ENCODE measurements at places on chromosomes 1 and 21.

GRCh38 chr1:46801323-46802055 lies 2.6 kb downstream of the CYP4B1 start:
- no peak for DNase-seq

DNA sequence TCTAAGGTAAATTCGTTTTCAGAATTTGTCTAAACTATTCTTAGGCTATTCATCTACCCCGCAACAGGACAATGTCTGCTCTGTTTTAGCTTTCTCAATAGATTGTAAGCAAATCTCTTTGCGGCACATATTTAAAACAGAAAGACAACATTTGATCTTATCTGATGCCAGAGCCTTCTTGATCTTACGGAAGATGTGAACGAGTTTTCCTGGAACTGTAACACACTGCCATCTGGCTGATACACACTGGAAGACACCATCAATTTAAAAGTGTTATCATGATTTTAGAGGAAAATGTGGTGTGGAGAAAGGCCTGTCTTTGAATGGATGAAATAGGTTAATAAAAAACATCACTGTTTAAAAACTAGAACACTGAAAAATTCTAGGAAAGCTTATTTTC lies 36.1 kb downstream of the COA6 start:
- DNase-seq = no peak

GRCh38 chr1:20174937-20175666 lies 10.8 kb upstream of the UBXN10 start:
- no peak for DNase-seq

- no peak for DNase-seq
These were observed 7.5 kb upstream of the GPR153 start for GRCh38 chr1:6268415-6268814.

DNA sequence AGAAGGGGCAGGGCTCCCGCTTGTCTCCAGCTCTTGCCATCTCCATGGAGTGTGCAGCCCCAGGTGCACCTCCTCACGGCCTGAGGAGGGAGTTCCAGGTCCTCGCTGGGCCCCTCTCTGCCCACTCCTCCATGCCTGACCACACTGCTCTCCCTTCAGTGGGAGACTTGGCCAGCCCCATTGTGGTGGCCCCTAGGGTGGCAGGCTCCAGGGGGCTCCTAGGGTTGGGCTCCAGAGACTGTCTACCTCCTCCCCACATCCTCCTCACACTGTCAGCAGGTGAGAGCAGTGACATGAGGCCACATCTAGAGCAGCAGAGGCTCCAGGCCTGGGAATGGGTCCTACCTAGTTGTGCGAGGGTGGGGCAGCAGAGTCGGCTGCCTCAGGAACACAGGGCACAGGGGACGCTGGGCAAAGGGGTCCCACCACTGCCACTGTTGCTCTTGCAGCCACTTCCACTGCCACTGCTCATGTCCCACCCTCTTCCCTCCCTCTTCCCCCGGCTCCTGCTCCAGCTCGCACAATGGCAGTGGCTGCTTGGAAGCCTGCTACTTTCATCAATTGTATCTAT lies 514.8 kb downstream of the MRPL39 start:
- no peak for DNase-seq

- no peak for DNase-seq
These were observed 102.3 kb downstream of the SIK1 start for GRCh38 chr21:43324596-43324995.

DNA sequence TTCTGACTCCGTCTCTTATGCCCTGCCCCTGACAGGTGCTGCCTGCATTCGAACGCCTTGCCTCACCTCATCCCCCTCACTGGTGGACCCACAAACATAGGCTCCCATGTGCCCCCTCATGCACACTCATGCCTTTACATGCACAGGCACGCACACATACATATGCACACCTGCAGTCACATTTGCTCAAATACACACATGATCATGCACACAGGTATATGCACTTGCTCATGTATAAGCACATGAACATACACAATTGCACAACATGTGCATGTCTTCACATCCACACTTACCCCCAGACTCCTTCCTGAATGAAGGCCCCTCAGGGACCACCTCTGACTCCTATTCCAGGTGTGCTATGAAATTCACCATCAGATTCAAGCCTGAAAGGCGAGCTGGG lies 506.9 kb downstream of the PTPRU start:
- DNase-seq = no peak

DNA sequence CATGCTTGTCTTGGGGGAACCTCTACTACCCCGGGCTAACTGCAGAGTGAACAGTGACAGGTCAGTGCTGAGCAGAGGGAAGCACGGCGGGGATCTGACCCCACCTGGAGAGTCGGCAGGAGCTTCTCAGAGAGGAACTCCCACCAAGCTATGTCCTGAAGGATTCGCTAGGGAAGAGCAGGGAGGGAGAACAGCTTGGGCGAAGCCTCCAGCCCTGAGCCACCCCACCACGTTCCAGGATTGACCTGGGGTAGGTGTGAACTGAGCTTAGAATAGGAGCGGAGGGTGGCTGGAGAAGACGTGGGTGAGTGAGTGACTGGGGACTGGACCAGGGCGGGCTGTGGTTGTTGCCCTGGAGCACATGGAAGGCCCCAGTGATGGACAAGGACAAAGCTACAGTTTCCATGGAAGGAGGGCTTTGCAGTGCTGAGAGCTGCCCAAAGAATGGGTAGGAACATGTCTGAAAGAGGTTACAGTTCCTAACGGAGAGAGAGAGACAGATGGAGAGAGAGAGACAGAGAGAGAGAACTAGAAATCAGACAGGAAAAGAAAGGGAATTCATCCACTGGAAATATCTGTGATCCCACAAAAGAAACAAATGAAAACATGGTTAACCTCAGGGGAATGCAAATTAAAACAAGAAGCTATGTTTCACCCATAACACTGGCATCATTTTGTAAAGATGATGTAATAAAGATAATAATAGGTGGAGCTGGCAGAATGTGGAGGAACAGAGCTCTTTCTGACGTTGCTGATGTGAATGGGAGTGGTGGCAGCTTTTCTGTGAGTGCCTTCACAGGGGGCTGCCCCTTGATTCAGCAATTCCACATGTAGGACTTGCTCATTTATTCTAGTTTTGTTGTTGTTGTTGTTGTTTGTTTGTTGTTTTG lies 17.2 kb downstream of the BSND start:
- no peak for DNase-seq

GRCh38 chr1:66373157-66373591 lies 160.8 kb upstream of the SGIP1 start:
- no peak for DNase-seq

DNA sequence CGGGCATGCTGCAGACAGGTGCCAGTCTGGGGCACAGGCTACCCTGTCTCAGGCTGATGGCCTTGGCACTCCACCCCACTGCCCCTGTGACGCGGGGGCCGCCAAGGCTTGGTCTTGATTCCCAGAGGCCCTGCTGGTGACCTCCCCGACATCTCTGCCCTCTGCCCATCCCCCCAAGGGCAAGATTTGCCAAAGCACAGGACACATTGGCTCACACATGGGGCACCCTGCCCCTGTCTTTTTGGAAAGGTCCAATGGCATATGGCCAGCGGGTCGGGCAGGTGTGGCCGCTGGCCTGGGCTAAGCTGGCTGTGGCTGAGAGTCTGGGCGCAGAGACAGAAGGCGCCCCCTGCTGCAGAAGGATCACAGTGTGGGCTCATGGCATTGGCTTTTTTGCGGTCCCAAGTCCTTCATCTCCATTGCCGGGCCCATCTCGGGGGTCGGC lies 4.6 kb downstream of the MIB2 start:
- DNase-seq = no peak

DNA sequence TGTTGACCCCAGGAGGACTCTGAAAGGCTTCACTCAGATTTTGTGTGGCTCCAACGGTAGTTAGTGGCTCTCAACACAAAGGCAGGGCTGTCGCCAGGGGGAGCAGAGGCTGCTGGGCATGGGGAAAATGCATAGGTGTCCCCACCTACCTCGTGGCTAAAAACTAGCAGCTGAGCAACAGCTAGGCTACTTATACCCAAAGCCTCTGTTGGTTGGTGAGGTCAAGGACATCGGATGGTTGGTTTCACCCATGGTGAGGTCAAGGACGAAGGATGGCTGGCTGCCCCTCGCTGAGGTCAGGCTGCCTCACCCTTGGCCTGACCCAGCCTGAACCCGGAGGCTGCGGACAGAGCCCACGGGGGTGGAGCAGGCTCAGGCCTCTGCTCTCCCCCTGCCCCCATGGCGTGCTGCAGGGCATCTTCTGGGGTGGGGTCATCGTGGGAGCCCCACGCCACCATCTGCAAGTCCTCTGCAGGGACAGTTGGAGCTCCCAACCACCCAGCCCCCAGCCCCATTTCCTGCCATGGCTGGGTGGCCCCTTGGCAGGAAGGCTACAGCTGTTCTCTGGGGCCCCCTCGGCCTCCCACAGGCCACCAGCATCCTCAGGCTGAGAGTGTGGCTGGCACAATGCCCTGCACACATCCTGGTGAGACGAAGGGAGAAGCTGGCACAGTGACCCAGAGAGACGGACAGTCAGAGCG lies 8.5 kb upstream of the GNB1 start:
- no peak for DNase-seq

DNA sequence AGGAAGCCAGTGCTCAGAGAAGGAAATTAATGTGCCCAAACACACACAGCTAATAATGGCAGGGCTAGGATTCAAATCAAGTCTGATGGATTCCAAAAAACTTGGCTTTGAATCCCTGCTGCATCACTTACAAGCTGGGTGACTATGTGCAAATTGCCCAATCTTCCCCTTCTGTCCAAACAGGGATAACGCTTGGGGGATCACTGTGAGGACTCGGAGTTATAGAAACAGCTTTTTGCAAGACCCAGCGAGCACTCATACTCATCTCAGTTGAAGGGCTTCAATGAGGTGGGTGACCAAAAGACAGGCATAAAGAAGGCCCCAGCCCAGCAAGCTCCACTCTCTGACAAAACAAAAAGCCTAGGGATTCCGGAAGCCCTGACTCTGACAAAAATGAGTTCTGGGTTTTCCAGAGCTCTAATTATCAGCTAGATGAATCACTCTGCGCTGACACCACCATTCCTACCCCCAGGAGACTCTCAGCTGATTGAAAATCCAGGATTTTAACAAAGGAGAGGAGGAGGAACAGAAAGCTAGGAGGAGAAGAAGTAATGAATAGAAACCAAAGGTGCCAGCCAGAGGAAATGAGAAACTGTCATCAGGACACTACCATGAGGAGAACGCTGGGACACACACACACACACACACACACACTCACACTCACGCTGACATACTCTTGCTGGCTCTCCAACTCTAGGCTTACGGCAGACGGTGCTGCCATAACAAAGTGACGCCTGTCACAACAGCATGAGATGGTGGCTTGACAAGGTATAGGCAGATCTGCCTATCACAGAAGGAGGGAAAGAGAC lies 1.6 kb upstream of the STK40 start:
- no peak for DNase-seq

- no peak for DNase-seq
These were observed 107.1 kb upstream of the OLIG2 start for GRCh38 chr21:32918478-32919120.

- DNase-seq = no peak
These were observed 111.9 kb upstream of the WNT4 start for GRCh38 chr1:22254756-22255155.

- no peak for DNase-seq
These were observed 35.8 kb downstream of the ZC3H11B start for GRCh38 chr1:219576931-219577730.

DNA sequence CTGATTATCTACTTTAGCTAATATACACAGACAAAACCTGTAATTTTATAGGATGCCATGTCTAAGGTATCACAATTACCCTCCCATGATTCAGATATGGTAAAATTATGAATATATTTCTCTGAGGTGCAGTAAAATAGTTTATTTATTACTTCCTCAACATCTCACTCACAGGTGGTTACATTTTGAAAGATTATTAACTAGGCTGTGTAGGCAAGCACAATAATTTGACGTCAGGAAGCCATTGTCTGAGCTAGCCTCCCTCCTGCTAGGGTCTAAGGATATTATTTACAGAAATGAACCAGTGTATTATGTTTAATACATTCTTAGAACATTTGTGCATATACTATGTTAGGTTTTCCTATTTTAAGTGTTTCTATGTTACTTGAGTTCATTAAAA lies 69.9 kb upstream of the ADGRL2 start:
- no peak for DNase-seq

- no peak for DNase-seq
These were observed 16.9 kb downstream of the SCP2 start for GRCh38 chr1:52943876-52944416.

- no peak for DNase-seq
These were observed 3.1 kb upstream of the KRTAP21-1 start for GRCh38 chr21:30758306-30758705.

- no peak for DNase-seq
These were observed 59.5 kb downstream of the RHOU start for GRCh38 chr1:228794810-228795209.

- DNase-seq = no peak
These were observed 210.0 kb downstream of the SLC45A1 start for GRCh38 chr1:8527941-8528340.

- no peak for DNase-seq
These were observed 259.0 kb upstream of the FOXD3 start for GRCh38 chr1:63063367-63063766.

DNA sequence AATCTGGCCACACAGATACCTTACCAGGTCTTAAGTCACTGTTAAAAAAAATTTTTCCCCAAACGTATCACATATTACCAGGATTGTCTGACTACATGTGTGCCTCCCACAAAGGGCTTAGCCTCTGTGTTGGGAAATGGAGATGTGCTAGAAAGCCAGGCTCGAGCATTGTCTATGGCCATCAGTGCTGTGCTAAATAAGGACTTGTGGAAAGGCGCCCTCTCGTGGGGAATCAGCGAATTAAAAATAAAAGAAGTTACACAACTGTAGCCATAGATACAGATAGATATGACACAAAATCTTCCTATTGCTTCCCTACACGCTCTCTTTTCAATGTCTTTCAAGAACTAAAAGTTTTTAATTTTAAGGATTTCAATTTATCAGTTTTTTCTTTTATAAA lies 47.5 kb upstream of the CRNN start:
- DNase-seq = peak; percentile 38

- no peak for DNase-seq
These were observed 8.5 kb downstream of the SSR2 start for GRCh38 chr1:156012051-156012817.

Data from activated CD8-positive, alpha-beta memory T cell treated with anti-CD3 and anti-CD28 coated beads for 4 hours (primary cell).